HT-29 (cell line): ENCODE measurements at places on chromosomes 11 and 22.

DNA sequence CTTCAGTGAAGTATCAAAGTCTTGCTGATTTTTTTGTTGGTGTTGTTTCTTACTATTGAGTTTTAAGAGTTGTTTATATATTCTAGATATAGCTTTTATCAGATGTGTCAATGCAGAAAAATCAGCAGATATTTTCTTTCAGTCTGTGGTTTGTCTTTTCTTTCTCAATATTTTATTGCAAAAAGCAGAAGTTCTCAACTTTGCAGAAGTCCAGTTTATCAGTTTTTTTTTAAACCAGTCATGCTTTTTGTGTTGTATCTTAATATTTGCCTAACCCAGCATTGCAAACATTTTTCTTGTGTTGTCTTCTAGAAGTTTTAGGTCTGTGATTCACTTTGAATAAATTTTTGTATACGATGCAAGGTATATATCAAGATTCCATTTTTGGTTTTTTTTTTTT is 7.0 kb downstream of the ASRGL1 start:
- no peak for DNase-seq

GRCh38 chr11:64969209-64969608 is 2.7 kb downstream of the MAJIN start:
- DNase-seq = no peak

GRCh38 chr11:4916581-4916980 is 2.6 kb downstream of the OR51G2 start:
- DNase-seq = peak; percentile 83

DNA sequence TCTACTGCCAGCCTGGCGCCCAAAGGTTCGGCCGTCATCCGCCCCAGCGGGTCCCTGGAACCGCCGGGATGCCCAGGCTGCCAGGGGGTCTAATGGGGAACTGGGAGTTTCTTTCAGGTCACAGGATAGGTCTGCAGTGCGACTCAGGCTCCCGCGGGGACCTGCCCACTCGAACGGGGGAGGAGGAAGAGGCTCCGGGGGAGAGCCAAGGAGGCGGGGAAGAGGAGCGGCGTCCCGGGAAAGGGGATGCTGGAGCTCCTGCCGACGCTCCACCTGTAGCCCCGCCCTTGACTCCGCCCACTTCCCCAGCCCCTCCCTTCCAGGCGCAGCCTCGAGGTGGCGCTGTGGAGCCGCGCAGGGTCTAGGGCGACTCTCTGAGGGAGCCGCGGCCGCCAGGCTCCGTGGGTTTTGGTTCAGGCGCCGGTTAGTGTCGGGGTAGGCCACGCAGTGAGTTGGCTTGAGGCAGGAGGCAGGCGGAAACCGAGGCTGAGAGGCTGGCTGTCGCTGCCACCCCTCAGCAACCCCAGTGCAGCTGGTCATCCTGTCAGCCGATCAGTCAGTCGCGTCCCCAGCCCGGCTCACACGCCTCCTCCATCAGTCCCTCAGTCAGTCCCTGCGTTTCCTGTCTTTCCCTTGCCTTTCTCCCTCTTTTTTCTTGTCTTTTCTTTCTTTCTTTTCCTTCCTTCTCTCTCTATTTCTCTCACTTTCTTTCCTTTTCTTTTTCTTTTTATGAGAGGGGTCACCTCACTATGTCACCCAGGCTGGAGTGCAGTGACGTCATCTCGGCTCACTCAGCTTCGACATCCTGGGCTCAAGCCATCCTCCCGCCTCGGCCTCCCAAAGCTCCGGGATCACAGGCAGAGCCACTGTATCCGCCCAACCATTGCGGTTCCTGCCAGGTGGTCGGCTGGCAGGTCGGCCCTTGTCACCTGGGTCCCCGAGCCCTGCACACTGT is 26.4 kb downstream of the YWHAH start:
- peak; percentile 90 for DNase-seq
